ENCODE measurements at places on chromosomes 16 and 17. TPM values are rescaled to one million over a fixed set of nuclear protein-coding genes. Genes with fewer than 3 reads are reported as not detected.

PRSS33 gene
- polyA plus RNA-seq: not detected

POLDIP2 gene
- 105 TPM for polyA plus RNA-seq

TP53TG3F gene
- polyA plus RNA-seq: not detected

ZG16 gene
- not detected for polyA plus RNA-seq

MYH1 gene
- polyA plus RNA-seq: not detected

TMC6 gene
- 50.0 TPM for polyA plus RNA-seq

CHST5 gene
- polyA plus RNA-seq: 0.12 TPM

KIF2B gene
- not detected for polyA plus RNA-seq

PDE6G gene
- not detected for polyA plus RNA-seq

TOP3A gene
- polyA plus RNA-seq: 6.9 TPM

MYH3 gene
- 0.67 TPM for polyA plus RNA-seq

AIPL1 gene
- polyA plus RNA-seq: not detected

CHCT1 gene
- not detected for polyA plus RNA-seq

HP gene
- not detected for polyA plus RNA-seq

RPS15A gene
- polyA plus RNA-seq: 3,815 TPM

OTOA gene
- not detected for polyA plus RNA-seq

NPTX1 gene
- 0.02 TPM for polyA plus RNA-seq

KCTD5 gene
- polyA plus RNA-seq: 29.0 TPM

PRAC2 gene
- polyA plus RNA-seq: not detected

ADGRG3 gene
- not detected for polyA plus RNA-seq

OTOP3 gene
- 0.03 TPM for polyA plus RNA-seq

CCL5 gene
- polyA plus RNA-seq: 0.37 TPM

Measured in keratinocyte (primary cell).